ENCODE measurements at places on chromosomes 1 and 21.

GRCh38 chr1:218527737-218528136, 182.6 kb downstream of the TGFB2 start:
- no peak for DNase-seq

DNA sequence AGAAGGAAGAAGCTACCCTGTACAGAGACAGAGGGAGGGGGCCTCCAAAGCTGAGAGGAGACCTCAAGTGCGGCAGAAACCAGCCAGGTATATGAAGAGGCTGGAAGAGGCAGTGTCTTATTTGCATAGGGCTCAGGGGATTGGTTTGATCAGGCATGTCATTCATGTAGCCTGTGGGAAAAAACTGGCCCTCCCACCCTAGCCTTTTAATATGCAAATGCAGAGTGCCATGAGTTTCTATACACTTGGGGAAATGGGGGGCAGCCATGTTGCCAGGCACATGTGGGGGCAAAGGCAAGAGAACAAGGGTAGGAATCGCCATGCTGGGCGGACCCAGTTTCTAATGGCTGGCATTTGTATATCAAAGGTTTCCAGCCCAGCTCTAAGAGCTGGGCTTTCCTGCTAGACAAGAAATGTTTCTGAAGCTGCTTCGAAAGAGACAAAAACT, 172.7 kb downstream of the RASAL2 start:
- no peak for DNase-seq

GRCh38 chr1:94095112-94095637, 25.8 kb downstream of the ABCA4 start:
- DNase-seq, result no peak

DNA sequence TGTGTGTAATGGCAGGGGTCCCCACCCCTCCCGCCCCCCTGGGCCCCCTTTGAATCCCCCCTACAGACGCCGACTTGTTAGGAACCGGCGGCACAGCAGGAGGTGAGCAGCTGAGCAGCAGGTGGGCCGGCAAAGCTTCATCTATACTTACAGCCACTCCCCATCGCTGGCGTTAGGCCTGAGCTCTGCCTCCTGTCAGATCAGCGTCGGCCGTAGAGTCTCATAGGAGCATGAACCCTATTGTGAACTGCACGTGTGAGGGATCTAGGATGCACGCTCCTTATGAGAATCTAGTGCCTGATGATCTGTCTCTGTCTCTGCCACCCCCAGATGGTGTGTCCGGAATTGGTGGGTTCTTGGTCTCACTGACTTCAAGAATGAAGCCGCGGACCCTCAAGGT, 14.9 kb upstream of the VPS26C start:
- DNase-seq, result no peak

DNA sequence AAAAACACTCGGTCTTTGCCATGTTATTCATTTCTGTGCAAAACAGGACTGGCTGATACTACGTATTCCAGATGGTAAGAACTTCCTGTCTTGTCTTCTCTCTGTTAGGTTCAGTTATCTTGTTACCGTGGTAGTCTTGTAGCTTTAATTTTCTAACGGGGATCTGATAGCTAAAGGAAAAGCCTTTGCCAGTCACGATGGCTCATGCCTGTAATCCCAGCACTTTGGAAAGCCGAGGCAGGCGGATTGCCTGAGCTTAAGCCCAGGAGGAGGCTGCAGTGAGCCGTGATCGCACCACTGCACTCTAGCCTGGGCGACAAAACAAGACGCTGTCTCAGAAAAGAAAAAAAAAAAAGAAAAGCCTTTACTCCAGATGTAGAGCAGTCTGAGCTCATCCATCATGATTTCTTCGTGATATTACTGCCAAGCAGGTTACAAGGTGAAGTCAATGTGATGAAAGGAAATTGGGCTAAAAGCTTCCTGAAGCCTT, 11.1 kb upstream of the MSTO1 start:
- no peak for DNase-seq

GRCh38 chr1:227059076-227059475, 119.0 kb downstream of the COQ8A start:
- no peak for DNase-seq

DNA sequence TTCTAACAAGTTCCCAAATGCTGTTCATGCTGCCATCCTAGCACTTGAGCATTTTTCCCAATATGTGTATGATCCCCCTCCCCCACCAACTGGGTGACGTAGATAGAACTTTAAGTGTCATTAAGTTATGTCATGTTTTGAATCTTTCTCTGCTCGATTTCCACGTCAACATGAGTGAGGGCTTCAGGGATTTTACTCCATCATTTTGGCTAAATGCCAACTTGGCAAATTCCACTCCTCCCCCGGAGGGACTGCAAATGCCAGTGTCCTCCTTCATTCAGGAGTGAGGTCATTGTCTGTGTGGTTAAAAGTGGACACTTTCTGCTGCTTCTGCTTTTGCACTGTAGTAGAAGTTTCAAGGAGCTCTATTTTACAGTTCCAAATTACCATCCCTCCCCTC, 201.7 kb downstream of the FGGY start:
- no peak for DNase-seq

GRCh38 chr1:94667818-94668217, 126.3 kb upstream of the F3 start:
- DNase-seq, result no peak

GRCh38 chr21:46552274-46552673, 52.6 kb downstream of the S100B start:
- peak; percentile 10 for DNase-seq

GRCh38 chr1:225946803-225947202, 5.8 kb upstream of the LEFTY2 start:
- no peak for DNase-seq

GRCh38 chr1:157597959-157598667, at the start of gene FCRL4:
TSS of gene FCRL4 (minus strand) at chr1:157598085. CDS start at chr1:157597944, 141 bp downstream.
- no peak for DNase-seq

GRCh38 chr1:78070758-78071157, 25.0 kb downstream of the GIPC2 start:
- no peak for DNase-seq

DNA sequence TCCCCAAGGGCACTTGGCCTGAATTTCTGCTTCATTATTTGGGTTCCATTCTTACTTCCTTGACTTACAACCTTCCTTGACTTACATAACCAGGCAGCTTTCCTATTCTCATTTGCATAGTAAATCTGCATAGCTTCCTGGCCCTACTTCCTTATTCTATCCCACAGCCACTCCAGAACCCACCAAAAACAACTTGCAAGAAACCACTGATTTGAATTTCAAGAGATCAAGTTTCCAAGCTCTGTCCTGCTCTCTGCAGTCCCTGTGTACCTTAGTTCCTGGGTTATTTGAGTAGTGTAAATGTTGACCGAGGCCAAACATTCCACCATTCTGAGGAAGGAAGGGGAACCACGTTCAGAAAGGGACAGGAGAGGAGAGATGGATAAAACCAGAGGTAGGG, 603.3 kb downstream of the PTPRC start:
- DNase-seq, result no peak

DNA sequence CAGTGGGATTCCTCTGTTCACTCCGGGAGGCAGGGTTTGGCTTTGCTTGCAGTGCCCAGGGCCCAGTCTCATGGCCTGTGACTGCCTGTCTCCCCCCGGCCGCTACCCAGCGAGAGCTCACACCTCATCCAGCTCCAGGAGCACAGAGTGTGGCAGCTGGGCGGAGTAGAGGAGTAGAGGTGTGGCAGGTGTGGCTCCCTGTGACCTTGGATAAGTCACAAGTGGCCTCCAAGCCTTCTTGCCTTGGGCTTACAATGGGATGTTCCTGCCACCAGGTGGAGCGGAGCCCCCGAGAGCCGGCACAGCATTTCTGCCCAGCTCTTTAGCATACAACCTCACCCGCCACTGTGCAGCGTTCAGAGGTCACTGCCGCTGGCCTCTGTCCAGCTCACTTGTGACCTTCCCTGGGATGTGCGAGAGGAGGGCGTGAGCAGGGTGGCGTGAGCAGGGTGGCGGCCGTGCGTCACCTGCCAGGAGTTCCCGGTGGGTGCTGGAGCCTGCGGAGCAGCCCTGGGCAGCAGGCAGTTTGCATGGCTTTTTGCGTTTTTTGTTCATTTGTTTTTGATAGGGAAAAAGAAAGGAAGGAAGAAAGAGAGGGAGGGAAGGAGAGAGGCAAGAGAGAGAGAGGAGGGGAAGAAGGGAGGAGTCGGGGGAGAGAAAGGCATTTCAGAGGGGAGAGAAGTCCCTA, 42.4 kb downstream of the CRYAA start:
- no peak for DNase-seq

DNA sequence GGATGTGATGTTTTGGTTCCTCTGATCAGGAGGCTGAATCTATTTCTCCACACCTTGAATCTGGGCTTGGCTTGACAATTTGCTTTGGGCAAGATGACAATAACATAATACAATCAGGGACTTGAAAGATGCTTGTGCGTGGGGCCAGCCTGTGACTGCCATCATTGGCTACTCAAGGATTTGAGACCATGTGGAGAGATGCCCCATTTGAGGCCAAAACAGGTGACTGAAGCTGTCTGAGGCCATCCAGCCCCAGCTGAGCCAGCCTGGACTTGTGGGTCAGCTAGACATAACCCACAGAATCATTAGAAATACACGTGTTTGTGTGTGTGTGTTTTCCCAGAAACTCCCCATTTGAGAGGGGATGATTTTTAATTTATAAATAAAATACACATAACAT, 421.5 kb downstream of the PTPRU start:
- no peak for DNase-seq

DNA sequence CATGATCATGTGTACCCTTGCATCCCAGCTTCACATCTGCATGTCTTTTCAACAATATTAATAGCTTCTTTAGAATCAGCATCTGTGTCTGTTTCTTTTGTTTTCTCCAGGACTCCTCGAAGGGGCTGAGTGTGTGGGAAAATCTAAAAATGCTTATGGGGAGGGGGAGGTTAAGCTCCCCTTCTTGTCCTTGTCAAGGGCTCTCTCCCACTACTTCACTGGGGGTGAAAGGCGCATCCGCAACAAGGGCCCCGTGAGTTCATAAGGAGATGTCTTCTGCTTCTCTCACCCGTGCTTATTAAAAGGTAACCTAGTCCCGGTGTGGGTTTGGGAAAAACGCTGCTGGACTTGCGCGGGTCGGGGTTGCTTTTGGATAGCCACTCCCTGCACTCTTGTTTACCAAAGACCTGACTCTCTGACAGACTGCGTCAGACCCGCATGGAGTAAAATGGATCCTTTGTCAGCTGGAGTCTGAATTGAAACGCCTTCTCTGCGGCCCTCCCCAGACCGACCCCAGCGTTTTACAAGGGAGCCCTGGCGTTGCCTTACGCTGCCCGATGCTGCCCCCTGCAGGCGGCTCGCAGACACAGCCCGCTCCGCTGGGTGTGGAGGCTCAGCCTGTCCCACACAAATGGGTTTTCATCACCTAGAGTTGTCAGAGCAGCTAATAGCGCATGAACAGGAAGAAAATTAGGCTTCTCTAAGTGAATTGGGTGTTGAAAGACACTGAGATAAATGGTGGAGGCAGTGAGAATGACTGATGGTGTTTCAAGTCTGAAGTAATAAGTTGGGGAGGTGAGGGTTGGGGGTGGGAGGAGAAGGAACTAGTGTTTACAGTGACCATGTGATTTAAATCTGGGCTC, 53.8 kb downstream of the IER5 start:
- DNase-seq, result peak; percentile 74

DNA sequence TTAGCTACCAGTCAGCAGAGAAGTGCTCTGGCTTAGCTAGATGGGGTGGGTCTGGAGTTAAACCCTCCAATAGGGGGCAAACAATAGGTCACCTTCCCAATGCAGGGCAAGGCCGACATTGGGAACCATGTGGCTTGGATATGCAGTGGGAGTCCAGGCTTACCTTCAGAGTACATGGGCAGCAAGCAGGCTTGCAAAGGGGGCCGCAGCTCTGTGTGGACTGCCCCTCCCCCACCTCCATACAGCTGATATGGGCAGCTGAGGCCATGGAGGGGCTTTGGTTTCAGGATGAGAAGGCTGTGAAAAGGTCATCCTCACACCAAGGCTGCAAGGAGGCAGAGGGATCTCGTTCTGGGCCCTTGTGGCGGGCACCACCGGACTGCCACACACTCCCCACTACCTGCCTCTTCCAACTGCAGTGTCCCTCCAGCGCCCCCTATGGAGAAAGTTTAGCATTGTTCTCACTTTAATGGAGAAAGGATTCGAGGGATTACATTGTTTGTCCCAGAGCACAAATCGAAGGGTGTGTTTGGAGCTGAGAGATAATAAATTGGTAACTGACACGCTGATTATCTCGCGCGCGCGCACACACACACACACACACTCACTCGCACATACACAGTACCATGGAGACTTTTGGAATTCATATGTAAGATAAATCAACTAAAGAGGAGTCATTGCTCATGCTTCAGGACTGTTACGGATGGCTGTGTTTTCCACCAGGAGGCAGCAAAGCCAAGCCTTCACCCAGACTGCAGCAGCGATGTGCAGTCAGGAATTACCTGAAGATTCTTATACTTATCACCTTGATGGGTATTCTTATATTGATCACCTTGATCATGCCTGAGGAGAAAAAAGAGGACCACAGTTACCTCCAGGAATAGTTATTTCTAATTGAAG, 7.0 kb upstream of the SMCP start:
- DNase-seq, result no peak

GRCh38 chr1:186175588-186175987, 199.5 kb downstream of the TPR start:
- DNase-seq, result no peak
